ENCODE measurements at places on chromosomes 7 and 10. TPM values are rescaled to one million over a fixed set of nuclear protein-coding genes. Genes with fewer than 3 reads are reported as not detected.

- DNase-seq: no peak
Observed at GRCh38 chr7:90474284-90475210, 5.1 kb downstream of the PTTG1IP2 start.

GRCh38 chr10:110700947-110701616, 56.9 kb downstream of the RBM20 start:
- no peak for DNase-seq

- DNase-seq: peak; percentile 43
Observed at GRCh38 chr7:71868797-71869196, 543.3 kb downstream of the CALN1 start.

- no peak for DNase-seq
Observed at GRCh38 chr7:136492366-136492765, 376.1 kb upstream of the CHRM2 start.

- DNase-seq: no peak
Observed at GRCh38 chr10:71648254-71648932, 71.2 kb downstream of the C10orf105 start.

GRCh38 chr7:2036786-2037185, 196.0 kb downstream of the MAD1L1 start:
- DNase-seq: no peak

DNA sequence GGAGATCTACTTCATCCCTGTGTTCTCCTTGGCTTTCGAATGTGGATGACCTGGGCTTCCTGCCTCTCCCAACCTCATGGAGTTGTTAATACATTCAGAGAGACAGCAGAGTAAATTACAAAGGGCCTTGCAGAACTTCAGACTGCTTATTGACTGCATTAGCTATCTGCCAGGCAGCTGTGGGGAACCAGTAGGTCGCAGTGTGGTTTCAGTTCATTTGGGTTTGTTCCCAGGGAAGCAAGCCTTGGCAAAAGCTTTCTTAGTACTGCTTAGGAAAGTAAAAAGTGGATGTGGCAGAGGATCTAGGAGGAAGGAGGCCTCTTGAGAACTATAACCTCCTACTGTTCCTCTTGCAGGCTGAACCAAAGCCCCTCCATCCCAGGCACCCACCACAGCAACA, 9.2 kb downstream of the NPFFR1 start:
- DNase-seq: no peak

GRCh38 chr7:154438571-154439367, 386.6 kb downstream of the DPP6 start:
- DNase-seq: no peak

Gene TMEM213
- total RNA-seq: not detected

DNA sequence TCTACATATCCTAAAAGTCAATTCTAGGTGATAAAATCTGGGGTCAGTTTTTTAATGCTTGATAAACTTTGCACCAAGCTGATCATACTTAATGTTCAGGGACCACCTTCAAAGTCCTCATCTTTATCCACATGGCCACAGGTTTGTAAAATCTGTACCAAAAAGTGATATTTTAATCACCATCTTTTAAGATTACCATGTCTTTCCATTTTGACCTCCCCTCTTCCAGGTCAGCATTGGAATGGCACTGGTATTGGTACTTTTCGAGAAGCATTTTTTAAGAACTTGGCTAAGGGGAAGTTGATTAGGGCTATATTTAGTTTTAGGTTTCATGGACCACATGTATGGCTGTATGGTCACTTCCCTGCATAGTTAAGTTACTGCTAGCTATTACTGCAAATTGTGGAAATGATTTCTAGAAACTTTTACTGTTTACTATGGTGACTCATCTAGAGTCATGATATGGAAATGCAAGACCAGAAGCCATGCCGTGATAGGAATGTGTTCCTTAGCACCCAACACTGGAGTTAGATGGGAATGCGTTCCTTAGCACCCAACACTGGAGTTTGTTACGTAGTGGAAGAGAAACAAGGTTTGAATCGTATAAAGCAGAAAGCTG, 50.8 kb upstream of the ABLIM1 start:
- DNase-seq: no peak

GRCh38 chr7:66039094-66039670, 36.4 kb upstream of the ASL start:
- DNase-seq: no peak

Gene CRYGN
- 0.16 TPM for total RNA-seq

DNA sequence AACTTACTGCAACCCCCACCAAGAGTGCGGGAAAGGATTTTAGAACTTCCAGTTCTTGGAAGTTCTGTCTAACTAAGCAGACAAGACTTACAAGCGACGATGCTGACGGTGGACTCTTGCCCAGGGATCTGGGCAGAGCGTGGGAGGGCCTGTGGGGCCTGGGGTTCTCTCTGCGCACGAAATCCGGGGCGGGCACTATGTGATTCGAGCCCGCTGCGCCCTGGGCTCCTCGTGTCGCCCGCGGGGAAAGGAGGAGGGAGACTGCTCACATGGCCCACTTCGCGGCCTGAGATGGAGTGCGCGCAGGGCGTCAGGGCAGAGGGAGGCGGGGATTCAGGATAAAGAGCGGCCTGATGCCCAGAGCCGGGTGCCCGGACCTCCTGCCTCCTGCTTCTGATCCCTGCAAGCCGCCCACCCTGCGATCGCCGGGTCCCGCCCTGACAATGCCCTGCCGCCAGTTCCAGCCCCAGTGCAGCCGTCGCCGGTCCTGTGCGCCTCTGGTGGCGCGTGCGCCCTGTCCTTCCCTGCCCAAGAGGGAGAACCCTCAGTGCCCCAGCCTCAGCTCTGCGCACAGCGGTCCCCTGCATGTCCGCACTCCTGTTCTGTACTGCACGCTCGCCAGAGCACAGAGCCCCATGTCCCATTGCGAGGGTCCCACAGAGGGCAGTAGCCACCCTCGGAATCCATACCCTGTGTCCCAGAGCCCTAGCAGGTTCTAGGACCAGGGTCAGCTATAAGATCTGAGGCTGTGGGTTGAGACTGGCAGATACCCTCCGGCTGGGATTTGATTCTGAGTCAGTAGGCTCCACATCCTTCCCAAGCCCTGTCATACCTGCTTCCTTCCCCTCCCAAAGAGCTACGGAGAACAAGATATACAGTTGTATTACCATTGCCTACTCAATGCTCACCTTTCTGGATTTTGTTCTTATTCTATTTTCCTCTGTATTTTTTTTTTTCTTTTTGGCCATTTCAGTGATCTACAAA, 99.4 kb upstream of the TMEM106B start:
- DNase-seq: peak; percentile 21

- no peak for DNase-seq
Observed at GRCh38 chr7:76074972-76075370, 27.1 kb downstream of the MDH2 start.

Gene PTPN20
- total RNA-seq: 0.47 TPM

DNA sequence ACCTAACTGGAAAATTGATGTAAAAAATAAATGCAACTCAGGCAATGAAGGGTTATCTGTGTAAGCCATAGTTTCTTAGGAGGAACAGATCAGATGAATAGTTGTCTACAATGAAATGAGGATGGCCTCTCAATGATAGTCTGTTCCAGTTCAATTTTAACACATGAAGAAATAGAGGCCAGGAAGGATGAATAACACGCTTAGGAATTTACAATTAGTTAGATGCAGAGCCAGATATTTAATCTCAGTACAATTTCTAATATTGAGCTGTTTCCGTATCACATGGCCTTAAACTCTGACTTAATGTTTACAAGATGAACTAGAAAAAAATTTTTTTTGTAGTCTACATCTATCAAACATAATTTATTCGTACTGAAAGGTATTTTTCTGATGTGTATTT, 176.6 kb downstream of the GALNT11 start:
- no peak for DNase-seq

DNA sequence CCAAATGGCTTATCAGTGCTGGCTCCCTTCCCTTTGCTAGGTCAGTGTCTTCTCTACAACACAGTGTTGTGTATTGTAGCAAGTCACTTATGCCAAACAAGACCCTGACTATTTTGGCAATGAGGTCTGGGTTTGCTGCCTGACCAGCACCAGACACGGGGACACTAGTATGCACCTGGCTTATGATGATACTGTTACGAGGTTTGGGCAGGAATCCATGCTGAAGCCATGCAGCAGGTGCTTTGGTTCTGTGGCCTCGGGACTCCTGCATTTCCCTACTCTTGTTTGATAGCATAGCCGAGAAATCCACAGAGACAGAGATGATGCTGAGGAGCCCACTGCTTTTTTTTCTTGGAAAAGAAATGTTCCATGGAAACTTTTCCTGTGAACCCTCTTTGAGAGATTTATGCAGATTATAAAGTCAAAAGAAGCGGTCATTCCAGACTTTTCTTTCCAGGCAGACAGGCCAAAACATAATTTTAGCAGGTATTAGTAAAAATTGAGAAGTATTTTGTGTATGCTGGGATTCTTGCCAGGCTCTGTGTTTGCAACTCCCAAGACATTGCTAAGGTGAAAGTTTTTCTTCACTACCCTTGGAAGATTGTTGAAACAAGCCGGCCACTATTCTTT, 291.1 kb downstream of the BBS9 start:
- no peak for DNase-seq

Data from activated CD8-positive, alpha-beta T cell treated with anti-CD3 and anti-CD28 coated beads for 36 hours (primary cell).